ENCODE measurements at places on chromosomes 3 and 15.

GRCh38 chr3:124372775-124373174, 357.5 kb upstream of the UMPS start:
- DNase-seq, result no peak

GRCh38 chr3:46100812-46101211, 73.5 kb upstream of the XCR1 start:
- DNase-seq, result no peak

- DNase-seq, result no peak
Observed at GRCh38 chr15:31267161-31268107, 59.2 kb upstream of the KLF13 start.

DNA sequence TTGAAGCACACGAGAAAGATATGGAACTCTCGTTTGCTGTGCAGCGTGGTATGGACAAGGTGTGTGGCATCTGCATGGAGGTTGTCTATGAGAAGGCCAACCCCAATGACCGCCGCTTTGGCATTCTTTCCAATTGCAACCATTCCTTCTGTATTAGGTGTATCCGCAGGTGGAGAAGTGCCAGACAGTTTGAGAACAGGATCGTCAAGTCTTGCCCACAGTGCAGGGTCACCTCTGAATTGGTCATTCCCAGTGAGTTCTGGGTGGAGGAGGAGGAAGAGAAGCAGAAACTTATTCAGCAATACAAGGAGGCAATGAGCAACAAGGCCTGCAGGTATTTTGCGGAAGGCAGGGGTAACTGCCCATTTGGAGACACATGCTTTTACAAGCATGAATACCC, 1.2 kb downstream of the MKRN3 start:
- no peak for DNase-seq

- DNase-seq, result no peak
Observed at GRCh38 chr3:31382856-31383255, 149.9 kb upstream of the STT3B start.

DNA sequence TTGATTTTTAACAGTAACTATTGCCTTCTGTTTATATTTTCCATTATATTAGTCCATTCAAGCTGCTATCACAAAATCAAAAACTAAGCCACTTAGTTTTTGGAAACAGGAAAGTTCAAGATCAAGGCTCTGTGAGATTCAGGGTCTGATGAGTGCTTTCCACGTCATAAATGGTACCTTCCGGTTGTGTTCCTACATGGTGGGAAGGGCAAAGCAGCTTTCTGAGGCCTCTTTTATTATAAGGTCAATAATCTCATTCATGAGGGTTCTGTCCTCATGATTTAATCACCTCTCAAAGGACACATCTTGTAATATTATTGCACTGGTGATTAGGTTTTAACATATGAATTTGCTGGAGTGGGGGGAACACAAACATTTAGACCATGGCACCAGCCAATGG, 152.0 kb downstream of the VGLL3 start:
- DNase-seq, result no peak

DNA sequence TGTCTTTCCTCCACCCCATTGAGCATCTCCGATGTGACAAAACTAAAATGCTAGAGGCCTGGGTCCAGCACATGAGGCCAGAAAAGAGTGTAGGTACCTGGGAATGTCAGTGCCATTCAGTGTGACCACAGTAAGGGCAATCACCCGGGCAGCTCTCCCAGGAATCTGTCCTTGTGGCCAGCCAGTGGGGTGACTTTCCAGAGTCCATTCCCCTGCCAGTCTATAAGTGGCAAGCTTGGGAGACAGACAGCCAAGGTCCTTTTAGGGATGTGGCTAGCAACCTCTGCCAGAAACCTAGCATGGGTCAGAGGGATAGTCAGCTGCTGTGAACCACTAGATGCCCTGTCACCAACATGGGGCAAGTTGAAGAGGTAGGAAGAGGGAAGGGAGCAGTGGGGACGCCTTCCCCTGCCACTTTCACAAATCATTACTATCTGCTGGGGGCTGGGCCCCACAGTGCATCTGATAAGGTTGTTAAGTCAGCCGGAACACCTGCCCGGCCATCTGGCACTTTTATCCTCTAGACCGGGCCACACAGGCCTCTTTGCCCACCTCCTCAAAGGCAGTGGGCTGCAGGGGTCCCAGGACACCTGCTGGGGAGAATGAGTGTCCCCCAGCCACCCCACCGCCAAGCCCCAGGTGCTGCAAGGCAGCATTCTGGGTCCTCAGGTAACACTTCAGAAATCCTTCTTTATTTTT, 24.8 kb upstream of the DET1 start:
- no peak for DNase-seq

DNA sequence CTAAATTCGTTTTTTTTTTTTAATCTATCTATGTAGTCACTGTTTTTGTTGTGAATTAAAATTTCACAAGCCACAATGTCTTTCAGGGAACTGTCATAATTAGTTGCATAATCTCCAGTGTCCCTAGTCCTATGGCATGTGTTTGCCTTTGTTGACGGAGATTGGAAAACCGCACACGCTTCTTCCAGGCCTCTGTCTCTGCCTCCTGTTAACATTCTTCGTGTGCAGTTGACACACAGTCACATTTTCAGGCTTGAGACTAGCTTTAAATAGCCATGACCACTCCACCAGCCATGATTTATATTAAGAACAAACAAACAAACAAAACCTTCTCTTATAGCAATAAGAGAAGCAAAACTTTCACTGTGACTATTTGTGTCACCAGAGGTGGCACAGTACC, 139.8 kb downstream of the DUT start:
- DNase-seq, result no peak

DNA sequence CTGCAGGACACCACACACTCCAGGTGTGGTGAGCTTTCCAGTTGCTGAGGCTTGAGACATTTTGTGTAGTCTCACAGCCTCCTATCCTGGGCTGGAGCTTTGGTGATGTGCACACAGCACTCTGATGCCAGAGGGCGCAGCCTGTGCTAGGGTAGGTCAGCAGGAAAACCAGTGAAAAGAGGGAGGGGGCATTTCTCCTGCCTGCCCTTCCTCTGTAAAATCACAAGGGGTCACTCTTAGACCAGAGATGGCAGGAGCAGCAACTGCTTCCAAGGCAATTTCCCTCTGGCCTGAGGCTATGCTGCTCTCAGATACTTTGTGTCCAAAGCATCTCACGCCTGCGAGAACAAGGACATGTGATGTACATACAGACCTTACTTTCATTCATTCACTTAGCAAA, 16.5 kb upstream of the MUSTN1 start:
- DNase-seq, result peak; percentile 6

Data from activated T-cell treated with anti-CD3 and anti-CD28 coated beads for 48 hours (primary cell).